ENCODE measurements at places on chromosomes 5 and 9.

- DNase-seq, result peak; percentile 22
These were observed 9.1 kb upstream of the RFK start for GRCh38 chr9:76403352-76403751.

- DNase-seq, result no peak
These were observed 26.6 kb downstream of the PTPDC1 start for GRCh38 chr9:94110821-94111252.

- DNase-seq, result no peak
These were observed 39.8 kb downstream of the F2RL2 start for GRCh38 chr5:76583163-76584047.

- DNase-seq, result no peak
These were observed 51.9 kb downstream of the GALNT10 start for GRCh38 chr5:154242442-154242841.

DNA sequence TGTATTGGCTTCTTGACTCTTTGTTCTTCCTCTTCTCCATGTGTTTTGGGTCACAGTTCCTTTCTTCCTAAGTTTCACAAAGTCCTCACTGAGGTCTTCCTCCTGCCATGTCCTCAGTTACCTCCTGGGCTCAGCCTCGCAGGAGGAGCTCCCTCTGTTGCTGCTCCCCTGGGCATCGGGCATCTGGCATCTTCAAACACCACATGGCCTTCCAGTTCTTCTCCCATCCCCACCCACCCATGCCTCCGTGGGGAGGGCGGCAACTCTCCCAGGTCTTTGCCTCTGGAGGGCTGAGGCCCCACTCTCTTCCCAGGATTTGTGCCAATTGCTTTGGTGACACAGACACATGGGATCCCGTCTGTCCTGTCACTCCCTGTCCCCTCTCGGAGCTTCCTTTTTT lies 22.8 kb downstream of the MRPL36 start:
- no peak for DNase-seq

- DNase-seq, result no peak
These were observed 9.1 kb upstream of the PTGES start for GRCh38 chr9:129761901-129762369.

DNA sequence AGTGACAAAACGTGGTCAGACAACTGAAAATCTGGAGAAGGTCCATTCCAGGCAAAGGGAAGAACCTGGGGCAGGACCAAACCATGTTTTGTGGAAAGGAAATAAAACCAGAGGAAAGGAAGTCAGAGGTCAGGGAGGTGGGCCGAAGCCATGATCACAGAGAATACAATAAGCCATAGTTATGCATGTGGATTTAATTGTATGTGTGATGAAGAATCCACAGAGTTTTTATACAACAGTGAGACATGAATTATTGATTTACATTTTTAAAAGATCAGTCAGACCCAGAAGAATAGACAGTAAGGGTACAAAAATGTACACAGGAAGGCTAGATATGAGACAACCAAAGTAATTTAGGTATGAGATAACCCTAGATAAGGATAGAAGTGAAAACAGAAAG lies 20.8 kb downstream of the TTC33 start:
- DNase-seq, result no peak

DNA sequence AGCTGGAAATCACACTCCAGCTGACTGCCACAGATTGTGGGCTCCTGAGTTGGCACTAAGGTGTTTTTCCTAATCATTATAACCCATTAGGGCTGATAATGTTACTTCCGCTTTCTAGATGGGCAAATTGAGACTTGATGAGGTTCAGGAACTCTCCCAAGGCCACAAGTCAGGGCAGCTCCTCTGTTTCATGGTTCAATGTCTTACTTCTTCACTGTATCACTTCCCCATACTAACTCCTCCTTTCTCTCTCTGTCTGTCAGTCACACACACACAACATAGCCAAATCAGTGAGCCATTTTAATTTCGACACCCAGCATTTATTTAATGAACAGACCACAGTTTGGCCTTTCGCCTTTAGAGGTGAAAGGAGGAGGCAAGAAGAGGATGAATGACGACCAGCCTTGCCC lies 17.8 kb upstream of the TRAF1 start:
- no peak for DNase-seq
